ENCODE measurements at places on chromosomes 5 and 9. TPM values are rescaled to one million over a fixed set of nuclear protein-coding genes. Genes with fewer than 3 reads are reported as not detected.

The PPIP5K2 gene
- 43.9 TPM for total RNA-seq

The RNF183 gene
- 3.5 TPM for total RNA-seq

The STKLD1 gene
- 3.9 TPM for total RNA-seq

The PDGFRB gene
- 243 TPM for total RNA-seq

The TLR4 gene
- 23.0 TPM for total RNA-seq

The PDE6A gene
- not detected for total RNA-seq

The ALDH1A1 gene
- total RNA-seq, result 67.2 TPM

The CCDC107 gene
- 35.4 TPM for total RNA-seq

Measured in breast epithelium (tissue), 4 donors.